ENCODE measurements at places on chromosomes 11 and 22.

DNA sequence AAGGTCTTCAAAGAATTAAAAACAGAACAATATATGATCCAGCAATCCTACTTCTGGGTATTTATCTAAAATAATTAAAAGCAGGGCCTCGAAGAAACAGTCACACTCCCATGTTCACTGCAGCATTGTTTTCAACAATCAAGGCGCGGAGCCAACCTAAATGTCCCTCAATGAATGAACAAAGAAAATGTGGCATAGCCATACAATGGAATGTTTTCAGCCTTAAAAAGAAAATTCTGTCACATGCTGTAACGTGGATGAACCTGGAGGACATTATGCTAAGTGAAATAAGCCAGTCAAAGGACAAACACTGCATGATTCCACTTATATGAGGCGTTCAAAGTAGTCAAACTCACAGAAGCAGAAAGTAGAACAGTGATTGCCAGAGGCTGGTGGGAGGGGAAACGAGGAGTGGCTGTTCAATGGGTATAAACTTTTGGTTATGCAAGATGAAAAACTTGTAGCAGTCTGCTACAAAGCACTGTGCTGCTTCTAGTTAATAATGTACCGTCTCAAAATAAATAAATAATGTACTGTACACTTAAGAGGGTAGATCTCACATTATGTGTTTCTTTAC lies 41.2 kb downstream of the SNX19 start:
- DNase-seq: no peak

DNA sequence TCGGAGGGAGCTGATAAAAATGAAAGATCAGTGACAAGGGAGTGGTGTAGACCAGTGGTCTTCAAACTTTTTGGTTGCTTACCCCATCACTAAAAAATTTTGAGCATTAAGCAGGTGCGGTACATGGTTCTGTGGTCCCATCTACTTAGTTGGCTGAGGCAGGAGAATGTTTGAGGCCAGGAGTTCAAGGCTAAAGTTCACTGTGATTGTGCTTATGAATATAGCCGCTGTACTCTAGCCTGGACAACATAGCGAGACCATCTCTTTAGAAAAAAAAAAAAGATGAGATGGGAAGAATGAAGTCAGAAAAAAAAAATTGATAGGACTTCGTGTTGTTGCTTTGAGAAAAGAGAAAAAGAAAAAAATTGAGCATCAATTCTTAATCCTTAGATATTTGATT lies 7.8 kb downstream of the MTMR3 start:
- DNase-seq: no peak

DNA sequence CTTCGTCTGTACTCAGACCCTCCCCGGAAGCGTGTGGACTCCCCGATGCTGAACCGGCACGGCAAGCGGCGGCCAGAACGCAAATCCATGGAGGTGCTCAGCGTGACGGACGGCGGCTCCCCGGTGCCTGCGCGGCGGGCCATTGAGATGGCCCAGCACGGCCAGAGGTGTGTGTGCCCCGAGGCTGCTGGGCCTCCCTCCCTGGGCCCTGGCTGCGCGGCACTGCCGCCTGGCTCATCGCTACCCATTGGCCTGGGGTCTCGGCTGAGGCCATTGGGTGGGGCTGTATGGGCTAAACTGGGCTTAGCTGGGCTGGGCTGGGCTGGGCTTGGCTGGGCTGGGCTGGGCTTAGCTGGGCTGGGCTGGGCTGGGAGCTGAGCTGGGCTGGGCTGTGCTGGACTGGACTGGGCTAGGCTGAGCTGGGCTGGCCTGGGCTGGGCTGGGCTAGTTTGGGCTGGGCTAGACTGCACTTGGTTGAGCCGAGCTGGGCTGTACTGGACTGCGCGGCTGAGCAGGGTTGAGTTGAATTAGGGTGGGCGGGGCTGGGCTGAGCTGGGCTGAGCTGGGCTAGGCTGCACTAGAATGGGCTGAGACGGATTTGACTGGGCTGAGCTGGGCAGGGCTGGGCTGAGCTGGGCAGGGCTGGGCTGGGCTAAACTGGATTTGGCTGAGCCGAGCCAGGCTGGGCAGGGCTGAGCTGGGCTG lies 40.7 kb downstream of the MOB2 start:
- DNase-seq: peak; percentile 8

DNA sequence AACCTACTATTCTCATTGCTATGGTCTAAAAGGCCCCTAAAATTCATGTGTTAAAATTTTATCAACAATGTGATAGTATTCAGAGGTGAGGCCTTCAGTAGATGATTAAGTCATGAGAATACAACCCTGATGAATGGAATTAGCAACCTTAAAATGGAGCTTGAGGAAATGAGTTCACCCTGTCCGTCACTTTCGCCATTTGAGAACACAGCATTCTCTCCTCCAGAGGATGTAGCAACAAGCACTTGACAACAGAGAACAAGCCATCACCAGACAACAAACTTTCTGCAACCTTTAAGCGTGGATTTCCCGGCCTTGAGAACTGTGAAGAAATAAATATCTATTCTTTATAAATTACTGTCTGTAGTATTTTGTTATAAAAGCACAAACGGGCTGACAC lies 197.0 kb downstream of the SBF2 start:
- no peak for DNase-seq

DNA sequence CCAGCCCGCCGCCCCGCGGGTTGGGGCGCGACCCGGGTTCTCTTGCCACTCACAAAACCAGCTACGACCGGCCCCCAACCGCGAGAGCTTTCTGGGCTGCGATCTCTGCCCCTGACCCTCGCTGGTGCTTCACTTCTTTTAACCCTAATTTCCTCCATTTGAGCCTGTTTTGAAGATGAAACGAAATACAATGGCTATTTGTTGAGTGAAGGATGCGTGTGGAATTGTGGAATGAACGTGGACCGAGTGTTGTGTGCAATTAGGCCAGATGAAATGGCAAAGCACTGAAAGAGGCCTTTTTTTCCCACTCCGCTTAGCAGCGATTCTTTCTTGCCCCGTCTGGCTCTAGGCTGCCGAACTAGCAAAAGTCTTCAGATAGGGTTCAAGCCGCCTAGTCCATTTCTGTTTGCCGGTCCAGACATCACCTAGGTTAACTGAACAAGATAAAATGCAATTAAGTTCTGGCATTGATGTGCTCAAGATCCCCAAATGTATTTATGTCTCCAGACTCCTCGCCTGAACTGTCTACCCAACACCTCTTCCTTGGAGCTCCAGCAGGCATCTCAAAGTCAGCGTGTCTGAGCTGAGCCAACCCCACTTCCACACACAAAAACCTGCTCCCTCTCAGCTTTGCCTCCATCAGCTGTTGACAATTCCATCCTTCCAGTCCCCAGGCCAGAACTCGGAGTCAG lies 471 bp upstream of the TMEM184B start:
- DNase-seq: no peak

GRCh38 chr11:118226296-118226695 lies 1.5 kb upstream of the JAML start:
- DNase-seq: no peak

- DNase-seq: no peak
These were observed 661.7 kb downstream of the TBC1D22A start for GRCh38 chr22:47423861-47424820.

GRCh38 chr11:2869134-2869526 lies 16.4 kb downstream of the CDKN1C start:
- DNase-seq: no peak

GRCh38 chr11:75851203-75851602 lies 36.2 kb downstream of the UVRAG start:
- DNase-seq: no peak

DNA sequence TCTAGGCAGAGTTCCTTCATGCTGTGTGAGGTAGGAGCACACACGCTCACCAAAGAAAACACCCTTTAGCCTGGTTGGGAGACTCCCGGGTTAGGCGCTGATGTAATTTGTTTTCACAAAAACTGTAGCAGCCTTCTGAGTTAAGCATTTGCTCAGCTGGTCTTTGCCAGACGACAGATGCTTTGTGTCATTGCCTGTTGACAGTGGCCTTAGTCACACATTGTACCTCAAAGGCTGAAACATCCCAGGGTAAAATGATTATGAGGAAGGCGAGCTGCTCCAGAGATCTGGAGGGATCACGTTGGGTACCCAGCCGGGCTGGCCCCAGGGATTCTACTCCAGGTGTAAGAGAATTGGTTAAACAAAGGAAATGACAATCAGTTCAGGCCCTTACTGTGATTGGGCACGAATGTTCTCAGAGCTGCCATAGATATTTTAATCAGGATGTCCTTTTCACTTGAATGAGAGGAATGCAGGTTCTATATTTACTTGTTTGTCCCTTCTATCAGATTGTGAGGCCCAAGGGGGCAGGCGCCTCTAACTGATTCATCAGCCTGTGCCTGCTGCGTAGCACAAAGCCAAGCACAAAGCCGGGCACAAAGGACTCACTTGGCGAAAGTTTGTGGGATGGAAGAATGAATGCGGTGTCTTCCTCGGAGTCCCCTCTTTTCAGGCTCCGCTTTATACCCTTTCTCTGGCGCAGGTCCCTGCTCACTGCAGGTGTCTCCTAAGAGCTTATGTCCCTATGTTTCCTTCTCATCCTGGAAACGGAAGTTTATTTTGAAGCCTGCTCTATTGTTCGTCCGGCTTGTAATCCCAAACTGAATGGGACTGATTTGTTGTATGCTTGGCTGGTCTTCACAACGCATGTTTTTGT lies 47.1 kb downstream of the ADM start:
- peak; percentile 72 for DNase-seq

GRCh38 chr11:130076778-130077481 lies 7.2 kb downstream of the APLP2 start:
- no peak for DNase-seq

DNA sequence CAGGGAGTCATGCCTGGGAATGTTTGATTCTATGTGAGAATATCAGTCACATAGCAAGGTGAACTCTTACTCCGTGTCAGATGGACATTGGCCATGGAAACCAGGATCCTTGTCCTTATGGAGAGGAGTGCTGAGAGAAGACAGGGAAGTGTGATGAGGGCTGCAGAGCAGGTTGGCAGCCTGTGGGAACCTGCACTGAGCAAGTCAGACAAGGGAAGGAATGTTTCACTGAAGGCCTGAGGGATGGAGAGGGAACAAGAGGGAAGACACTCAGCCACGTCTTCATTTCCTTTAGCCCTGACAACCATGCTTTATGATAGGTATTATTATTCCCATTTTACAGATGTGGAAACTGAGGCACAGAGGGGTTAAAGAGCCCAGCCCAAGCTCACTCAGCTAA lies 38.4 kb upstream of the HORMAD2 start:
- DNase-seq: no peak

- no peak for DNase-seq
These were observed 69.2 kb upstream of the CRYBB3 start for GRCh38 chr22:25130462-25130861.

DNA sequence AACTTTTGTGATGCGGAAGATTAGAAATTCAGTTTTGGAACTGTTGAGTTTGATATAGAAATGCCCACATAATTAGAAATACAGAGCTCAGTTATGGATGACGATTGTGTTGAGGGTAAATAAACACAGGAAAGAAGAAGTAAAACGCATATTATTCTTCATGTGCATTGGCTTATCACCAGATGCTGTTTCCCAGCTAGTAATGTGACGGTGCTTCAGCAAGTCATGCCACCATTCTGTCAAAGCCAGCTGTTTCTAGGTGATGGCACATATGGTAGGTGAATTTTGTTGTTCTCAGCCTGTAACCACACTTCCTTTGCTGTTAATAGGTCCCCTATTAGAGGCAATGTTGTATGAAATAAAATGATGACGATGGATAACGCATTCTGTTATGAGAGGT lies 68.9 kb downstream of the C11orf65 start:
- no peak for DNase-seq

- no peak for DNase-seq
These were observed 85.3 kb upstream of the WNT7B start for GRCh38 chr22:46062232-46062615.

- DNase-seq: no peak
These were observed 61.1 kb downstream of the ST3GAL4 start for GRCh38 chr11:126416542-126417090.

DNA sequence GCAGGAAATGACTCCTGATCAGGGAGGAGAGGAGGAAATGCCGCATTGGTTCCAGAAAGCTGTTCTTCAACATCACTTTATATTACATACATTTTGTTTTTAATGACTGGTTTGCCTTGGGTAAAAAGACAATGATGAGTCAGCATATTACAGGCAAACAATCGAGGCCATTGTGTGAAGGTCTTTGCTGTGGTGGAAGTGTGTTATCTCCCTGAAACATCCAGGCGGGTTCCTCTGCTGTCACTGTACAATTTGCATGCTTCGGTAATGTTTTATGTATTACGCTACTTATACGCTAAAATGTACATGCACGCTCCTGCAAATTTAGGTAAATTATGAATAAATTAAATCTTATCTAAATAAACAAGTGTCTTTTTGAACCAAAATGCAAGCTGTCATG lies 161.1 kb downstream of the KIRREL3 start:
- no peak for DNase-seq

GRCh38 chr22:46931881-46932280 lies 169.4 kb downstream of the TBC1D22A start:
- DNase-seq: peak; percentile 2

- no peak for DNase-seq
These were observed 64.6 kb downstream of the OTOG start for GRCh38 chr11:17611503-17612220.

- no peak for DNase-seq
These were observed 154.1 kb downstream of the MYO18B start for GRCh38 chr22:25896098-25896497.

GRCh38 chr11:97622795-97623194 lies 1233.0 kb downstream of the JRKL start:
- no peak for DNase-seq

DNA sequence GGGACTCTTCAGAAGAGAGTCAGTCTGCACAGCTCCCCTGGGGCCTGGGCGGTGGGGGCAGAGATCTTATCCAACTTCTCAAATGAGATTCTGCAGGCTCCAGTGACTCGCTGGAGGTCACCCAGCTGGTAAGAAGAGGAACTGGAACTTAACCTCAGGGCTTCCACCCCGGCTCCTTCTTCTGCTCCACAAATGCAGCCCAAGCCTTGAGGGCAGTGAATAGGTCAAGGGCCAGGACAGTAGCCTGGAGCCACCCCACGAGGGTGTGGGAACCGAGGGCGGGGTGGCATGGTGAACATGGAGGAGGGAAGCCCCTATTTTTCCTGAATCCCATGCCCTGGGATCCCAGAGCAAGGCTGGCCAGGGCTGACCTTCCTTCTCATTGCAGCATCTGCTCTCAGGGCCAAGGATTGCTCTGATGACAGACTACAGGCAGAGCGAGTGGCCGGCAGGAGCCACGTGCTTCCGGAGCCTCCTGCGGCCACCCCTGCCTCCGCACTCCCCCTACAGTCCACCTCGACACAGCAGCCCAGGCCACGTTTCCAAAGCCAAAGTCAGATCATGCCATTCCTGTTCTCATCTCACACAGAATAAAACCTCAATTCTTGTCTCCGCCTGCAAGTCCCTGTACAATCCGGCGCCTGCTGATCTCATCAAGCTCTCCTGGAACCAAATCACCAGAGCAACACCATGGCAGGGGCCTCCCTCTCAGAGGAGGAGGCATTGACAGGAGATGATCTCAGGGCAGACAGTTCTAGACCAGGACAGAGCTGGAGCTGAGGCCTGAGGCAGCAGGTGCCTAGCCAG lies 21.1 kb upstream of the UPK3A start:
- DNase-seq: no peak

DNA sequence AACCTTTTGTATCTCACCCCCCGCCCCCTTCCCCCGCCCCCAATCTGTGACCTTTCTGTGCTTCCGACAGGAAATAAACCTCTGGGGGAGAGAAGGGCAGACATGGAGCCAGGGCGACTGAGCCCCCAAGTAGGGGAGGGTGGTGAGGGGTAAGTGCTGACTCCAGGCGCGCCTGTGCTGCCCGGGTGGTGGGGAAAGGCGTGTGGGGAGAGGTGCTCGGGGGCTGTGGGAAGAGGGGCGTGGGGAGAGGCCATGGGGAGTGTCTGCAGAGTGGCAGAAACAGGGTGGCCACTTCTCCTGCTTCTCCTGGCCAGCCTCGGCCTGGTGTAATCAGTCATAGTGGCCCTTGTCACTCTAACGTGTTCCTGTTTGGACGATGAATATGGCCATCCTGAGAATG lies 8.0 kb downstream of the SLC16A8 start:
- no peak for DNase-seq
